ENCODE measurements at places on chromosomes 2 and 18.
A peak's percentile ranks its signal among the peaks of the same experiment; 100 is the strongest.

DNA sequence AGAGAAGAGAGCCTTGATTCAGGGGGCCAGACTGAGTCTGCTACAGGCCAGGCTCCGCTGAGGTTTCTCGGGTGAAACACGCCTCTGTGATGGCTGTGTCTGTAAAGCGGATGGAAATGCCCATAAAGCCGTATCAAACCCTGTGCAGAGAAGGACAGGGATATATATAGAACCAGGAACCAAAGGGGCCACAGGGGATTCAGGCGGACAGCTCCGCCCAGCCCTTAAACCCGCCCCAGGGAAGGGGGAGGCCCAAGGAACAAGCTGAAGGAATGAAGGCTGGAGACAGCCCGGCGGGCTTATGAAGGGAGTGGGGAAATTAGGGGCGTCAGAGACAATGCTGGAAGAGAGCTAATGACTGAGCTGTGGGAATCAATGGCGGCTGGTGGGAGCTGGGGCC is 42.1 kb downstream of the NHEJ1 start:
- no peak for DNase-seq

- no peak for DNase-seq
Observed at GRCh38 chr2:205464681-205465080, 217.6 kb upstream of the NRP2 start.

GRCh38 chr2:220556658-220557057 is 929.2 kb downstream of the SLC4A3 start:
- DNase-seq, result no peak

DNA sequence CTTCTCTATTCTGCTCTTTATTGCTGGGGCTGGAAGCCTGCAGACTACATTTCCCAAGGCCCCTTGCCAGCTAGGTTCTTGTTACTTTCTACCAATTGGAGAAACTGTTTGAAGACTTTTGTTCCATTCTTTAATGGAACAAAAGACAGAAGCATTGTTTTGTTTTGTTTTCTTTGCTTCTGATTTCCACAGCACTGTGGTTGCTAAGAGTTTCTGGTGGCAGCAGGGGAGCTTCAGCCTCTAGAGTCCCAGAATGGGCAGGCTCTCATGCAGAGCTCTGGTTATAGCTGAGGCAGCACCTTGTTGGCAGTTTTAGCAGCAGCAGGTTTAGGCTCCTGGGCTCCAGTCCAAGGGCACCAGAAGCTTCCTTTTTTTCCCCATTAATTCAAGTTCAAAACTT is 234.3 kb downstream of the ETAA1 start:
- DNase-seq, result no peak

DNA sequence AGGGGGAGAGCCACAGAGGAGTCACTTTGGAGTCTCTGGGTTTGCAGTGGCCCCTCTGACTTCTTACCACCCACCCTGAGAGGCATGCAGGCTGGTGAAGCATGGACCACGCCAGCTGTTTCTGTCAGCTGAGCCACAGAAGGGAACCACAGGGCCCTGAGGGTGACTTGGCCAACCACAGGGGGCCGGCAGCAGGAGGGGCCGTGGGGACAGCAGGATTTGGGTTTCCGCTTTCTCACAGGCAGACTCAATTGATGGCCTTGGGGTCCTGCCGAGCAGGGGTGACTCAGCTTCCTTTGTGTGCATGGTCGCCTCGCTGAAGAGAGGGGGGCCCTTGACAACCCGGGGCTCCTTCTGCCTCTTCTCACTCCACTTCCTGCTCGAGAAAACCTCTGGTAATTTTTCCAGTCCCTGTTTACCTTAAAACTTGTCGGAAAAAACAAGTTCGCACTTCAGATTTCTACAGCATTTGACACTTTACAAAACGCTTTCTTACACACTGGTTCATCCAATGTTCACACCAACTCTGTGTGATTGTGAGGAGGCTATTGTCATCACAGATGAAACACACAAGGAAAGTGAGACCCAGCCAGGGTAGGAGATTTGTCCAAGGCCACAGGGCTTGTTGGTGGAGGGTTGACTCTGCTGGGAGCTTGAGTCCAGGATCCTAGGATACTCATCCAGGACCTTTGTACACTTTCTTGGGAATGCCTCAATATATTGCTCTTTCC is 311.2 kb downstream of the LPIN1 start:
- DNase-seq, result peak; percentile 27

- no peak for DNase-seq
Observed at GRCh38 chr2:117980783-117981676, 32.8 kb downstream of the CCDC93 start.

- DNase-seq, result no peak
Observed at GRCh38 chr18:23826850-23827620, 137.8 kb downstream of the LAMA3 start.

DNA sequence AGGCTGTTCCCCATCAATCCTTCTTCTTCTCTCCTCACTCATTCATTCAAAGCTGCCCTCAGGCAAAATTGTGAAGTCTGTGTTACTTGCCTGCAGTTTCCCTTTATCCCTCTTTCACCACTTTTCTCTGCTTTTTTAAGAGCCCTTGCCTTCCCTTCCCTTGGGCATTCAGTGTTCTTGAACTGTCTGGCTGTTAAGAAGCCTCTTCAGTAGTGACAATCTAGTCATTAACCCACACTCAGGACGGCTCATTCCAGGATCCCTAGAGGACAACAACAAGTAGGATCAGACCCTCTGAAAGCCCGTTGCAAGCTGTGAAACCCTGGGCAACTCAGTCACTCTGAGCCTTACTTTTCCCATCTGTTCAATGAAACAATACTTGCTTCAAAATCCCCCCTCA is 615.7 kb downstream of the EPHA4 start:
- DNase-seq, result no peak

DNA sequence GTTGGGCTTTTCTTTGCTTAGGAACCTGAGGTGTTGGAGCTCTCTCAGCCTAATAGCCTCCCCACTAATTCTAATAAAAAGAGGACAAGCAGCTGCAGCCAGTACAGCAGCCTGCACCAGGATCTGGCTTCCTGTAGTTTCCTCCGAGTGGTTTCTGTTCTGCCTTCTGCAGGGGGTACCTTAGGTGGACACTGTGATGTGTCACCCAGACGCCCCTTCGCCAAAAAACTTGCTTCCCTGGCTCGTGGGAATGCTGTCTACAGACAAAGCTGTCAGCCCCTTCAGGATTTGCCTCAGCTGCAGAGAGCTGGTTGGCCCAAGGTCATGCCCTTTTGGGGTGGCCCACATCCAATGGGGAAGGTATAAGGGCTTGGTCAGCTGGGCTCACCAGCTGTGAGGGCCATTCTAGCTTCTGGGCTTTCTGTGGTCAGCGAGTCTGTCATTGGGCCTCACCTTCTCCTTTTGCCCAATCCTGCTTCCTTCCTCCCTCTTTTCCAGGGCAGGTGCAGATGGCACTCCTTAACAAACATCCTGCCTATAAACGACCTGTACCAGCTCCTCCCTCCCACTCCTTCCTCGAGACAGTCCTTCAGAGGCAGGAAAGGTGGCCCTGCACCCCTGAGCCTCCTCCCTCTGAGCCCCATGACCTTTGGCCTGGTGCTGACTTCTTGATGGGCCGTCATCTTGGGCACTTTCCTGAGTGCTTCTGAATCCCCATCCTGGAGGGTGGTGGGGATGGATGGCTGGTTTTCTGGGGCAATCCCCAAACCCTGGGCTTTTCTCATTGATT is 44.0 kb upstream of the ROCK2 start:
- no peak for DNase-seq

DNA sequence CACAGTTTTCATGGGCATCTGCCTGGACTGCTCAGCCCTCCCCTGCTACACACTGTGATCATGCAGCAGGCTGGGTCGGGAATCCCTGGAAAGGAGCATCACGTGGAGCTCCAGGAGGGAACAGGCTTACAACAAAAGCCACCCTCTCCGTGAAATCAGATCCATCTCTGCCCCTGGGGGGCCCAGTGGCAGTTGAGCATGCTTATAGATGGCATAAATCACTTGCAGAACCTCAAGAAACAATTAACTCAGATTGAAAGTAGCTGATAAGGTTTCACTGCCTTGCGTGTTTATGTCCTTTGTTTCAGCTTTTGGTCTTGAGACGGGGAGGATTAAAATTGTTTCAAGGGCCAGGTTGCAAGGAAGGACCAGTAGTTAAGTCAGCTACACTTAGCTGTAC is 354.8 kb upstream of the MEIS1 start:
- DNase-seq, result no peak

DNA sequence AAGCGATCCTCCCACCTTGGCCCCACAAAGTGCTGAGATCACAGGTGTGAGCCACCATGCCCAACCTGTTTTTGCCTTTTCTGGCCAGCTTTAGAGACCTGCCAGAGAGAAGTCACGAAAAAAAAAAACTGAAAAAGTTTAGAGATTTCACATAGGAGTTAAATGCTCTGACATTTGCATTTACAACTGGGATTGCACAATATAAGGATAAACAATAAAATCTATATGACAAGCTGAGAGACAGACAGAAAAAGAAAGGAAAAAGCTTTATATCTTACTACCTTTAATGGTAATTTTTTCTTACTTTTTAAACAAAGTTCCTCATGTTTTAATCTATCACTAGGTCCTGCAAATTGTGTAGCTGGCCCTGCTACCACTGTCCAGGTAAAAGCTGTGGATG is 466.5 kb downstream of the TXNL1 start:
- DNase-seq, result no peak

GRCh38 chr18:74375999-74376398 is 60.4 kb downstream of the C18orf63 start:
- no peak for DNase-seq

DNA sequence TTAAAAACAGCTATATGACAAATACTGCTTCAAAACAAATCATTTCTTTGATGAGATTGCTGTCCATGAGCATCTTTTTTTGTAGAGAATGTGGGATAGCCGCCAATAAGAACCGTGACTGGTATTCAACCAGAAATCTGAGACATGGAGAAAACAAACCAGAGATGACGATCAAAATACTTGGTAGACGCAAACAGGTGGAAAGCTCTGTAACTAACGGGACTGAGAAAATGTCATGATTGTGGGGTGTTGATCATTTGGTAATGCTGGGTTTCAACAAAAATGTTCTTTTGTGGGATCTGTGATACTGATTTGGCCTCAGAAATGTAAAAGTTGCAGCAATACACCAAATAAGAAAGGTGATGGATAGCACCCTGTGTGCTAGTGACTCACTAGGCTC is 364.8 kb downstream of the NYAP2 start:
- no peak for DNase-seq

GRCh38 chr18:31500051-31500688 is 2.2 kb downstream of the DSG2 start:
- DNase-seq, result no peak

DNA sequence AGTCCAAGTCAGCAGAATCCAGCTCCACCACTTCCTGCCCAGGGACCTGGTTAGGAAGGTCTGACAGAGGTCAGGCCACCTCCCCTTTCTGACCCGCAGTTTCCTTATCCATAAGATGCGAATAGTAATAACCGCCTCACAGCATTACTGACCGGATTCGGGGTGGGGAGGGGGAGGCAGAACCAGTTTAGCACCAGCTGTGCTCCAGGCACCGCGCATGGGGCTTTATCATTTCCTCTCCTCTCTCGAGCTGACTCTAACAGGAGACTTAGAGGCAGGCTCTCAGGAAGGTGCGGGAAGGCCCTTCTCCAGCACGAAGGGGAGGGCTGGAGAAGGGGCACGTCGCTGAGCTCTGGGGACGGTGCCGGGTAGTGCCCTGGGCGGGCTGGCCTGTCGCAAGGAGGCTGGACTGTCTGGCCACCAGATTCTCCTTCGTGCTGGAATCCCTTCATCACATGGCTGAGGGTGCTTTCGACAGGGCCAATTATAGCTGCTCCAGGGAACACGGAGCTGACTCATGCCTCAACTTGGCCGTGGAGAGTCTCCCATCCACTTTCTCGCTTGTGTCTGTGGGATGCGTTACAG is 5.7 kb downstream of the EHD3 start:
- no peak for DNase-seq

GRCh38 chr2:165544897-165545296 is 75.4 kb downstream of the CSRNP3 start:
- DNase-seq, result no peak

- DNase-seq, result no peak
Observed at GRCh38 chr2:12684471-12684936, 32.2 kb upstream of the TRIB2 start.

GRCh38 chr2:198499539-198499938 is 695.1 kb downstream of the PLCL1 start:
- no peak for DNase-seq

GRCh38 chr18:63892566-63892965 is 5.1 kb downstream of the SERPINB2 start:
- no peak for DNase-seq
